ENCODE measurements at places on chromosomes 12 and 14.

DNA sequence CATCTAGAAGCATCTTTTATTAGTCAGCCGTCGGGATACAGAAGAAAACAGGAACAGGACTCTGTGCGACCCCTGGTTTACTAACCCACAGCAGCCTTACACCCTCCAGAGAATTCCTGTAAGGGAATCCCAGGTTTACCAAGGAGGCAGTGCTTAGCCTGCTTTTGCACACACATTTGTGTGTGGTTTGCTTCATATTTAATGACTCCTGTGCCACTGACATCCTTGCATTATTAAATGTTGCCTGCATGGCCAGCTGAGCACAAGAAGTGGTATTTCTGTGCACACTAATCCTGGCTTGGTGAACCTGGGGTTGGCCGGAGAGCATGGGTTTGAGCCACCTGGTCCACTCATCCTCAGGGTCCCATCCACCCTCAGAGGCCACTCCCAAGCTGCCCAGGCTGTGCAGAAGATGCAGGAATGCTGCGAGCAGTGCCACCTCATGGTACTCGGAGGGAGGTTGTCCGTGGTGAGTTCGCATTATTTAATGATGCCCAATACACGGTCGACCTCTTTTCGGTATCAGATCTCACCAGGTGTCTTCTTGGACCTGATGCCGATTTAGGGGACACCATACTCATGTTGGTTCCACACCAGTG lies 152.4 kb upstream of the RTL1 start:
- no peak for DNase-seq

- DNase-seq, result peak; percentile 70
These were observed 114.5 kb upstream of the RTL1 start for GRCh38 chr14:101017806-101018560.

DNA sequence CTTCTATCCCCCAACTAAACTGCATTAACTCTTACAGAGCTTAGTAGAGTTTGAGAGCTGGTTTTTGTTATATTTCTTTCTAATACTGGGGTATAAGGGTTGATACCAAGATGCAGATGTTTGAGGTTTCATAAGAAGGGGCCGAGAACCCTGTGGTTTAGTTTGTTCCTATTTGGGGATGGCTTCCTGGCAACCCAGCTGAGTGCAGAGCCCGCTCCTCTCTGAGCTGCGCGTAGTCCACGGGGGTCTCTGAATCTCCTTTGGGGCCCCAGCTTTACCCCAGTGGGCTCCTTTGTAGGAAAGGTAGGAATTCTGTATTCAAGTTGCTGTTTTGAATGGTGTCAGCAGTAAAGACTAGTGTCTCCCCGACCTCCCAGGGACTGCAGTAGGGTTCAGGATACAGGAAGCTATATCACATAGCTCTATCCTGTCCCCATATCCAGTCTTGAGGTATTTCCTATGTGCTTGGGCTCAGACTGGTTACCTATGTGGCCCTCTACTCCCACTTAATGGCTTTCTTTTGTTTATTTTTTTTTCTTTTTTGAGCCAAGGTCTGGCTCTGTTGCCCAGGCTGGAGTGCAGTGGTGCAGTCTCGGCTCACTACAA lies 25.4 kb downstream of the PLXNC1 start:
- no peak for DNase-seq

- no peak for DNase-seq
These were observed 52.7 kb upstream of the ZDHHC17 start for GRCh38 chr12:76711241-76711640.

Data from vagina (tissue), 2 donors.